ENCODE measurements at places on chromosomes 2 and 18. TPM values are rescaled to one million over a fixed set of nuclear protein-coding genes. Genes with fewer than 3 reads are reported as not detected.

CDCA7 gene
- total RNA-seq: 55.4 TPM

GALNT13 gene
- total RNA-seq: 0.52 TPM

GRCh38 chr2:240405133-240405532, 30.3 kb upstream of the GPC1 start:
- DNase-seq: no peak

GRCh38 chr2:136106505-136106904, 11.4 kb downstream of the CXCR4 start:
- no peak for DNase-seq

GRCh38 chr2:158676295-158676694, 118.8 kb upstream of the DAPL1 start:
- DNase-seq: no peak

All from epithelial cell of proximal tubule (primary cell).